ENCODE measurements at places on chromosomes 4 and X.

DNA sequence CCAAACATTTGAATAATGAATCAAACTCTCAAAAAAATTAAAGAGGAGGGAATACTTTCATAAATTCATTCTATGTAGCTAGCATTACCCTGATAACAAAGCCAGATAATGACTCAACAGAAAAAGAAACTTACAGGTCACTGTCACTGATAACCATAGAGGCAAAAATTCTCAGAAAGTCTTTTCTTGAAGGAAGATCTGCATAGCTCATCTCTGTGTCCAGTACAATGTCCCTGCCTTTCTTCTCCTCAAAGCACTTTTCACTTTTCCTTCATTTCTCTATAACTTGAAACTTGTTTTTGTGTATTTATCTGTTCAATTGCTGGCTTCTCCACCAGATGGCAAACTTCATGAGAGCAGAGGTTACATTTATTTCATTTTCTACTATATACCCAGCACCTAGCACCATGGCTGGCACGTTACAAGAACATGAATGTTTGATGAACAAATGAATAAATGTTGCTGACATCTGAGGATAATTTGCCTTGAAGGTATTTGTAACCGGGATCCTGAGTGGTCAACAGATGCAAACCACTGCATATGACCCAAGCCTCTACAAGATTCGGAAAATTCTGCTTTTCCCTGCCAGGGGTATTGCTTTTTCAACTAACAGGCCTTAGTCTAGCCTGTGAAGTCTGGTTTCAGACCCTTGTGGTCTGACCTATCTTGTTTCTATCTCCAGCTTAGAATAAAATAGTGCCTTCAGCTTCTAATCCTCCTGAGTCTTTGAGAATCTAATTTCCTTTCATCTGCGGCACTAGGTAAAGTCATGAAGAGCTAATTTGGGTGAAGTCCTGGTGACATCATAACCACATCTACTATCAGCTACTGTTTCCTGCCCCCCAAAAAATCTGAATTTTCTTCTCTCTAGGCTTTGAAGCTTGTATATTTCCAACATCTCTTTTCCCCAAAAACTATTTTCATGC, 52.5 kb upstream of the ANTXR2 start:
- DNase-seq, result peak; percentile 20

- no peak for DNase-seq
Measured at GRCh38 chr4:67820903-67821302, 62.9 kb downstream of the TMPRSS11D start.

DNA sequence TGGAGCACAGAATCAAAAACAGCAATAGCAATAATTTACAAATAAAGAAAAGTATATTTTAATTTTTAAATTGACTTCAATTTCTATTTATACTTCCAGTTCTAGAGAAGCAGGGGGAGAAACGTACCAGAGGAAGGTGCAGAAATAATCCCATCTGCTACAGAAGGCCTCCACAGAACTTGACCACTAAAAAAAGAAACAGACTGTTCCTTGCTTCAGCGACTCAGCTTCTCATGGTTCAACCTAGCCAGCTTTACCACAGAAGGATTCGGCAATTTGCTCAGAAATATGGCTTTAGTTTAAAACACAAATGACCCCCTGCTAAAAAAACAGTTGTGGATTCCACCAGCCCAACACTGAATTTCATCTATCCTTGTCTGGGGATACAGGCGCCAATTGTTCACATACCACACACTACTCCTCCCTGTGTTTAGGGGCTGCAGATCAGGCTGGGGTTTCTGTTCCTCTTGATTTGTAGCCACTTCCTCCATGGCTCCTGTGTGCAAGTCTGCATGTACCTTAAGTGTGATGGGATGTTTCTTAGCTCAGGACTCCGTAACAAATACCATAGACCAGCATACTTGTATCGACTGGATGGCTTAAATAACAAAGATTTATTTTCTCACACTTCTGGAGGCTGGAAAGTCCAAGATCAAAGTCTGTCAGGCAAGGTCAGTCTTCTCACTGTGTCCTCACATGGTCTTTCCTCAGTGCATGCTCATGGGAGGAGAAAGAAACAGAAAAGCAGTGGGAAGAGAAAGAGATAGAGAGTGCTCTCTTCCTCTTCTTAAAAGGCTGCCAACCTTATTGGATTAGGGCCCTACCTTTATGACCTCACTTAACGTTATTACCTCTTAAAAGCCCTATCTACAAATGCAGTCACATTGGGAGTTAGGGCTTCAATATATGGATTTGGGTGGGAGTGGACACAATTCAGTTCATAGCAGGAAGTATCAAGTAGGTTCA, 79.1 kb downstream of the AMOT start:
- DNase-seq, result no peak

DNA sequence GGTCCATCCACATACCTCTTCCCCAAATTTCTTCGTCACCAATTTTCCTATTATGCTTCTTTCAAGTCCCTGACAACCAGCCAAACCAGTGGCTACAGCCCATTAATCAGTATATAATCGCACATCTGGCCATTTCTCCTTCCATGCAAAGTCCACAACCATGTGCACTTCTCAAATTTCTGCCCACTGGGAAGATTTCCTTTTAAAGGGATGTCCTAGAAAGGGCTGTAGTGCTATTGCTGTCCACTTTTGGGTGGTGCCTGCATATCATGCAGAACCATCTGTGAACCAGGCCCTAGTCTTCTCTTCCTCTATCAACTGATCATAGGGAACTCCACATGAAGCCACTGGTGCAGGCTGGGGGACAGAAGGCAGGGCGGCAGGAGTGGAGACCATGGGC, 55.2 kb upstream of the MID1IP1 start:
- DNase-seq, result no peak

DNA sequence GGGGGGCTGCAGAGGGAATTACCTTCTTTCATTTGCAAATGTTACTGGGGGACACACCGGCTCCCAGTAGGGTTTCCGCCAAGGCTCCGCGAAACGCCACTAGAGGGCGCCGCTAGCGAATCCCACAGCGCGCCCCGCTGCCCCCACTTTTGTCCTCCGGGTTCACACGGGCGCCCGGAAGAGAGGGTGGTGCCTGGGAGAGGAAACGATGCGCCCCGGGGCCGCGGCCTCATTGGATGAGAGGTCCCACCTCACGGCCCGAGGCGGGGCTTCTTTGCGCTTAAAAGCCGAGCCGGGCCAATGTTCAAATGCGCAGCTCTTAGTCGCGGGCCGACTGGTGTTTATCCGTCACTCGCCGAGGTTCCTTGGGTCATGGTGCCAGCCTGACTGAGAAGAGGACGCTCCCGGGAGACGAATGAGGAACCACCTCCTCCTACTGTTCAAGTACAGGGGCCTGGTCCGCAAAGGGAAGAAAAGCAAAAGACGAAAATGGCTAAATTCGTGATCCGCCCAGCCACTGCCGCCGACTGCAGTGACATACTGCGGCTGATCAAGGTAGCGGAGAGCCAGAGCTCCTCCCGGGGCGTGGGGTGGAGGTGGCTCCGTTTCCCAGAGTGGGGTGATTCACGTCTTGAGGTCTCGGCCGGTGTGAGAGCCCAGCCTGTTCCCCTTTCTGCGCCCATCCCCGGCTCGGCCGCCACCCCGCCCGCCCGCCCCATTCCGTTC, at the start of gene SAT1:
Gene SAT1, plus strand, starts transcription at position 311 of the 726 bp plus-strand sequence. Its CDS starts 179 bp downstream, at position 490.
- peak; percentile 87 for DNase-seq

Measured in HEK293T (cell line).